H4 (cell line): ENCODE measurements at places on chromosomes 16 and 17. TPM values are rescaled to one million over a fixed set of nuclear protein-coding genes. Genes with fewer than 3 reads are reported as not detected.

- no peak for DNase-seq
Measured at GRCh38 chr17:17952691-17953090, 19.5 kb downstream of the TOM1L2 start.

The CCL16 gene
- total RNA-seq, result not detected in 2 replicates

The SLFN14 gene
- total RNA-seq, result not detected in 2 replicates

The TNP2 gene
- not detected in 2 replicates for total RNA-seq

The TMC5 gene
- total RNA-seq, result not detected in 2 replicates
